ENCODE measurements at places on chromosomes 12 and 14. TPM values are rescaled to one million over a fixed set of nuclear protein-coding genes. Genes with fewer than 3 reads are reported as not detected.

- H3K27ac ChIP-seq, result no peak overlapping the region
- DNase-seq, result no peak
- H3K27me3 ChIP-seq, result no peaks in the 10 kb centered on the region
- H3K36me3 ChIP-seq, result no peaks in the 10 kb centered on the region
These were observed 351.3 kb downstream of the MED13L start for GRCh38 chr12:115926037-115926670.

DNA sequence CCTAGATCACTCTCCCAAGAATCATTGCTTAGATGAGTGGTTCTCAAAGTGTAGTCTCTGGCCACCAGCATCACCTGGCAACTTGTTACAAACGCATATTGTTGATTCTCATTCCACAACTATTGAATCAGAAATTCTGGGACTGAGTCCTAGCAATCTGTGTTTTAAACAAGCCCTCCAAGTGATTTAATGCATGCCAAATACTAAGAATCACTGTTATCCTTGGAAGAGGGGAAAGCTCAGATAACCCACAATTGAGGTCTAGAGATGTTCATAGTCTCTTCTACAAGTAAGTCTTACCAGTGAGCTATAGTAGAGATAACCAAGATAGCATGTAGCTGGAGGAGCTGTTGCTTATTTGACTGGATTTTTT lies 666.6 kb downstream of the DIO2 start:
- H3K4me3 ChIP-seq, result no peak overlapping the region
- H3K27ac ChIP-seq, result no peak overlapping the region
- no peaks in the 10 kb centered on the region for H3K27me3 ChIP-seq
- no peak for DNase-seq
- no peaks in the 10 kb centered on the region for H3K4me1 ChIP-seq
- H3K36me3 ChIP-seq, result no peaks in the 10 kb centered on the region

DNA sequence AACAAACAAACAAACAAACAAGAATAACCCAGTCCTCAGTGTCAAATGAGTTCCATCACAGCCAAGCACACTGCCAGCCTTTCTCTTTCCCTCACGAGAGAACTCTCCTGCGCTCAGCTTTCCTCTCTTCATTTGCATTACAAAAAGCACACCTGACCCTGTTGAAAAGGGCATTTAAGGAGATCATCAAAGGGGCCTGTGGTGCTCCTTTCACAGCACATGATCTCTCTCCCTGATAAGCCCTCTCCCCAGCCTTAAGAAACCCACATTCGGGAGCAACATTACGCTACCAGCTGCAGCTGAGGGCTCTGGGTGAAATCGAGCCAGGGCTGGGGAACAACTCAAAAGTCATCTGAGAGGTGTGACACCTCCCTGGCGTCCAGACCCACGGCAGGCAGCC lies 165.6 kb upstream of the TMCC3 start:
- peak overlapping the region; percentile 99 for H3K27ac ChIP-seq
- H3K4me3 ChIP-seq, result peak overlapping the region; percentile 53
- H3K36me3 ChIP-seq, result peaks cover 4% of the 10 kb centered on the region
- H3K27me3 ChIP-seq, result no peaks in the 10 kb centered on the region

GRCh38 chr14:70315942-70316341 lies 43.5 kb downstream of the COX16 start:
- H3K27ac ChIP-seq, result no peak overlapping the region
- DNase-seq, result no peak
- no peaks in the 10 kb centered on the region for H3K36me3 ChIP-seq
- no peak overlapping the region for H3K4me3 ChIP-seq
- no peaks in the 10 kb centered on the region for H3K4me1 ChIP-seq
- no peaks in the 10 kb centered on the region for H3K27me3 ChIP-seq

The VWF gene
- polyA plus RNA-seq, result not detected

DNA sequence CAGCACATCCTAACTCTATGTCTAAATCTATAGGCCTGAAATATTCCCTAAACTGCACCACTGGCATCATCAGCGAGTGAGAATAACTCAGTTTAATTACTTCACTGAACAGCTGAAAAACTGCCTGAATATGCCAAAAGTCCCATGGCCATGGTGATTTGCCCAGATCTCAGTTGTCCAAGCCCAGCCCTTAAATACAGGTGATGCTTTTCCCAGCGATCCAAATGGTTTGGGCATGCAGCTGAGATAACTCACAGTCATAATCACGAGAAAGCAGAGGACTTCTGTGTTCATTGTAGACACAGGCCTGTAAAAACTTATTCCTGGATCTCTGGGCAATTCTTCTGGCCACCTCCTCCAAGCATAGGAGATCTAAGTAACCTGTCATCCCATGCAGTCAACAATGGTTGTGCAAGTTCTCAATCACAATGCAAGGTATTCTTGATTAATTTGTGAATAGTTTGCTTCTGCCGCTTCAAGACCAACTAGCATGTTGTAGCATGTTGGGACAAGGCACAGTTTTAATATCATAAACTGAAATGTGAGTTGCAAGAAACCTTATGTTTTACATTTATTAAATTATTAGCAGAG lies 40.5 kb downstream of the DUSP6 start:
- H3K4me3 ChIP-seq, result no peak overlapping the region
- H3K36me3 ChIP-seq, result no peaks in the 10 kb centered on the region
- H3K27me3 ChIP-seq, result no peaks in the 10 kb centered on the region
- DNase-seq, result no peak
- no peak overlapping the region for H3K27ac ChIP-seq
- H3K4me1 ChIP-seq, result no peaks in the 10 kb centered on the region

GRCh38 chr14:35222324-35222723 lies 69.9 kb upstream of the PSMA6 start:
- no peak overlapping the region for H3K27ac ChIP-seq
- H3K4me3 ChIP-seq, result no peak overlapping the region
- no peaks in the 10 kb centered on the region for H3K4me1 ChIP-seq
- no peak for DNase-seq
